ENCODE measurements at places on chromosomes 12 and 14. TPM values are rescaled to one million over a fixed set of nuclear protein-coding genes. Genes with fewer than 3 reads are reported as not detected.

The LUM gene
- 147 TPM for total RNA-seq

The HSPA2 gene
- total RNA-seq: 6.7 TPM

The ITGB7 gene
- total RNA-seq: 0.32 TPM

The SLC35F4 gene
- total RNA-seq: not detected

The RPL10L gene
- not detected for total RNA-seq

The AQP5 gene
- not detected for total RNA-seq

GRCh38 chr14:35678403-35679028 is 130.6 kb downstream of the RALGAPA1 start:
- DNase-seq: no peak

- DNase-seq: no peak
These were observed 93.8 kb upstream of the MDM1 start for GRCh38 chr12:68425998-68426397.

GRCh38 chr12:42696406-42697149 is 107.0 kb upstream of the PRICKLE1 start:
- DNase-seq: peak; percentile 24

DNA sequence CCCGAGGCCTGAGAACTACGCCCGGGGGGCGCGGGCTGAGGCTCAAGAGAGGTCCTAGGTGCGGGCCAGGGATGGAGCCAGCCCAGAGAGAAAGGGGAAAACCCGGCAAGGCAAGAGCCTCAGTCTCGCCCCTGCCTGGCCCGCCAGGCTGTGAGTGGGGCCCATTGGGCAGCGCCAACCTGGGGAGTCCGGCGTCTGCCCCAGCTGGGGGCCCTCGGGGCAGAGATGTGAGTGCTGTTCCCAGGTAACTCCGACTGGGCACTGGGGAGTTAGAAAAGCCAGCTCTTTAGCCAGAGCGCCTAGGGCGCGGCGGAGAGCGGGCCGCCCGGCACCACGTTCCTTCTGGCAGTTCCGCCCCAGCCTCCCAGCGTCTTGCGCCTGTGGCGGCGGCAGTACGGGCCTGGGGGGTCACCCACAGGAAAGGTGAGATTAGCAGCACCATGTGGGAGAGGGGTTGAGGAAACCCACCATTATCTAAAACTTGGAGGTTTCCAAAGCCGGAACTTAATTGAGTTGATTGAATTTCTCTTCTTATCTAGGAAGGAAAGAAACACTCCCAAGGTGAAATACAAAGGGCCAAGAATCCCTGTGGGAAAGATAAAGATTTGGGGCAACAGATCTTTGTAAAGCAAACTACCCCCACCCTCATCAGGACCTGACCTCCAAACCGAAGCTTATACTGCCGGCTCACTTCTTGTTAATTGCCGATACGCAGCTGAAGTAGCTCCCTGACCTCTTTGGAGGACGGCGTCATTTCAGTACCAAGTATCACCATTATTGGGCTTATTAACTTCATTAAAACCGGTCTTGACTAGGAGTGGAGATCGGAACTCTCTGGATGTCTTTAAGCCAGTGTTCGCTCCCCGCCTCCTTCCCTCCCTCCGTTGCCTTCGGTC is 11.6 kb downstream of the OTX2 start:
- DNase-seq: no peak

GRCh38 chr12:128111951-128112350 is 155.0 kb upstream of the TMEM132C start:
- no peak for DNase-seq

DNA sequence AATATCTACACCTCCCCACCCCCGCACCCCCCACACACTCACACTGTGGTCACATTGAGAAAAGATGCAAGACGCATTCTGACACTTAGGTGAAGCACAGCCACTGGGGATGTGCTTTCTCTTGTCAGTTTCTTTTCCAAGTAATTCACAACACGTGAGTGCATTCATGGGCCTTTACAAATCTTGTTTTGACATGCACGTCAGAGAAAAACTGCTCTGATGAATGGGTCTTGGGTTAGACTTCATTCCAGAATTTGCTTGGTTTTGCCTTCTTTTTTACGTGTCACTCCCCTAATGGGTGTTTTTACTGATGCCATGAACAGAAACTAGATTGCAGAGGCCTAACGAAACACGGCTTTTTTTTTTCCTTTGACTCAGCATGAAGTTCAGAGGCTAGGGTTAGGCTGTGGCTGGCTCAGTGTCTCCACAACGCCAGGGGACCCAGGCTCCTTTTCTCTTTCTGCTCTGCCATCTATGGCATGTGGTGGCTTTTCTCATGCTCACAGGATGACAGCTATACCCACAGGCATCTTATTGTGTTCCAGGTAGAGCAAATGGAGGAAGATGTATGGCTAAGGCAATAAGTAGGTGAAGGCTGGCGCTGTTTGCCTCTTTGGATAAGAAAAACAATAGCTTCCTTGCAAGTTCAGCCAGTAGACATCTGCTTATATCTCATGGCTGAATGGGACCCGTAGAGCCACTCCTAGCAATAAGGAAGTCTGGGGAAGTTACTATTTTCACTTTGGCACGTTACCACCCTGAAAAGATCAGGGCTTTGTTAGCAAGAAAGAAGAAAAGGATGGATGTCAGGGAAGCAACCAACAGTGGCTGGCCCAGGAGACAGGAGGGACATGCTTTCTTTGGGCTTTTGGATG is 253.3 kb downstream of the SLC15A4 start:
- no peak for DNase-seq

- DNase-seq: peak; percentile 48
These were observed 109.0 kb downstream of the APAF1 start for GRCh38 chr12:98754095-98754494.

DNA sequence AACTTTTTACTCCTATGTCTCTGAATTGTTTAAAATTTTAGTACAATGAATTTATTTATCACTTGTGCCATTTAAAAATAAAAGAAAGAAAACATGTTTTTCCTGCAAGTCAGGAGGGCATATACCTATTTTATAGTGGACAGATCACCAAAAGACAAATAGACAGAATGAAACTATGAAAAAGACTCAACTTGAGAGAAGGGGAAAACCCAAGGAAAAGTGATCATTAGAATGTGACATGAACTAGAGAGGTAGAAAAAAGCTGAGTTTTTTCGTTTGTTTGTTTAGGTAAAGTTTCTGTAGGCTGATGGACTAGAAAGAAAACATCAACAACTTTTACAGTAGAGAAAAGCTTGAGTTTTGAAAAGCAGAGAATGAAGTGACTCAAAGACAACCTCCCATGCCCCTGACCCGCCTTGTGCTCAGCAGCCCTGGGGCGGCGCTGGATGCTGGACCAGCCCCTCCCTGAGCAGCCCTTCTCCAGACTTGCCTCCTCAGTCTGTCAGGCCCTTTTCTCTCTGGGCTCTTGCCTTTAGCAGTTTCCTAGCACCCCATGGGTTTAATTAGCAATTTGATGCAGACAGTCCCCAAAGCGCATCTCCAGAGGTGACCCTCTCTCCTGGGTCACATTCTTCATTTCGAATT is 95.1 kb upstream of the ARID2 start:
- DNase-seq: no peak

DNA sequence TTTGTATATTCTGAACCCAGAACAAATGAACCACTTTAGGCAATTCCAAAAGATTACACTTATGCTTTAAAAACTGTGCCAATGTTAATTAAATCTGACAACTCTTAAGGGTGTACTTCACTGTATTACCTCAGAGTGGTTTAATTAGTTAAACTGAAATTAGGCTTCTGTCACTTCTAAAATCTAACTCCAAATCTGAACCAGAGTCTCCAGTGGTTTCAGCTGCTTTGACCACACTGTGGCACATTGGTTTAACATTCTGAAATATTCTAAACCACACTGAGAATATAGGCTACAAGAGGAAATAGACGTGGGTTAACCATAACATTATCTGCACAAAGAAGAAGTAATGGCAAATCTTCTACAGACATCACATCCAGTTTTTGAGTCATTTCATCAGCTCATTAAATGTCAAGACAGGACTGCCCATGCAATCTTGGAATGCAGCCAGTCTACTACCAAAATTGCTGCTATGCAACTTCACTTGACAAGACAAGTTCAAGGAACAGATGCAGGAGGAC is 94.8 kb downstream of the LRP6 start:
- peak; percentile 77 for DNase-seq
